Fibroblast of skin of abdomen (primary cell): ENCODE measurements at places on chromosomes 16 and 17.

- no peak for DNase-seq
Observed at GRCh38 chr16:2475413-2476344, 752 bp downstream of the TBC1D24 start.

DNA sequence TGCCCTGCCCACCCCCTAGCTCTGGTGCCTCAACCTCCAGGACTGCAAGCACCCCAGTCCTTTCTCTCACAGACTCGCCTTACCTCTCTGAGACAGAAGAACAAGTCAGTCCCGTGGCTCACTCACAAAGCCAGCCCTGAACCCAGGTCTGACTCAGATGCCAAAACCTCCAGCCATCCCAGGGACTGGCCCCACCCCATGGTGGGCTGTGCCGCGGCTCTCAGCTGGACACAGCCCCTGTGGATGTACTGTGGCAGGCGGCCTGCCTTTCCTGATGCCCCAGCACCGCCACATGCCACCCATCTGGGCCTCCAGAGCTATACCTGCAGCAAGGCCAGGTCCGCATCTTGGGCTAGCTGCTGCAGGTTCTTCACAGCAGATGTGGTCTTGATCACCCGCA, 19.8 kb downstream of the MPG start:
- no peak for DNase-seq

DNA sequence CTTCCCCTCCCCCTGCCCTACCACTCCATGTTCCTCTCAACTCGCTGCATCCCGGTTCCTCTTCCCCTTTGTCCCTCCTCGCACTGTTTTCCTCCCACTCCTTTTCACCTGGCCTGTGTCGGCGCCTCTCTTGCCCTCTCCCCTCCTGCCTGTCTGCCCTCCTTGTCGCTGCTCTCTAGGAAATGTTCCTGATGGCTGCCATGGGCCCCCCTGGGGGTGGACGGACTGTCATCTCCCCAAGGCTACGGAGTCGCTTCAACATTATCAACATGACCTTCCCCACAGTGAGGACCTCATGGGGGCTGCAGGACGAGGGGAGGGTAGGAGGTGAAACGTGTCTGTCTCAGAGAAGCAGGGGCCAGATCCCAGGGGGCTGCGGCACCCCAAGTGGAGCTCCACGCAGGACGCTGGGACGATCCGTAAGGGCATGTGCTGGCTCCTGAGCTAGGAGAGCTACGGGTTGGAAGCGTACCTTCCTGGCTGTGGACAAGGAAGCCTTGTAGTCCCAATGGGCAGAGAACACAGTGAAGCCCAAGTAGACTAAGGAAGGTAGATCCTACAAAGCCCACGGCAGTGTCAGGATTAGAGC, 39.8 kb upstream of the KDM6B start:
- DNase-seq, result no peak

DNA sequence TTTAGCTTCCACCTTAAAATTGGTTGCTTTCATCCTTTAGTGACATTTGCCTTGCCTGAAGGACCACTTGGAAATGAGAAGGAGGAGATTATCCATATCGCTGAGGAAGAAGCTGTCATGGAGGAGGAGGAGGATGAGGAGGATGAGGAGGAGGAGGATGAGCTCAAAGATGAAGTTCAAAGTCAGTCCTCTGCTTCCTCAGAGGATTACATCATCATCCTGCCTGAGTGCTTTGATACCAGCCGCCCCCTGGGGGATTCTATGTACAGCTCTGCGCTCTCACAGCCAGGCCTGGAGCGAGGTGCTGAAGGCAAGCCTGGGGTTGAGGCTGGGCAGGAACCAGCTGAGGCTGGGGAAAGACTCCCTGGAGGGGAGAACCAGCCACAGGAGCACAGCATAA, 11.5 kb upstream of the TMEM106A start:
- DNase-seq, result no peak

GRCh38 chr17:56690441-56691291, 97.2 kb downstream of the NOG start:
- DNase-seq, result no peak

- no peak for DNase-seq
Observed at GRCh38 chr17:50649042-50649908, 14.6 kb downstream of the ABCC3 start.

GRCh38 chr16:54336631-54337204, 50.1 kb upstream of the IRX3 start:
- no peak for DNase-seq

- DNase-seq, result no peak
Observed at GRCh38 chr16:54584121-54584520, 297.5 kb upstream of the IRX3 start.

- no peak for DNase-seq
Observed at GRCh38 chr16:9610727-9611126, 519.3 kb downstream of the HAPSTR1 start.

DNA sequence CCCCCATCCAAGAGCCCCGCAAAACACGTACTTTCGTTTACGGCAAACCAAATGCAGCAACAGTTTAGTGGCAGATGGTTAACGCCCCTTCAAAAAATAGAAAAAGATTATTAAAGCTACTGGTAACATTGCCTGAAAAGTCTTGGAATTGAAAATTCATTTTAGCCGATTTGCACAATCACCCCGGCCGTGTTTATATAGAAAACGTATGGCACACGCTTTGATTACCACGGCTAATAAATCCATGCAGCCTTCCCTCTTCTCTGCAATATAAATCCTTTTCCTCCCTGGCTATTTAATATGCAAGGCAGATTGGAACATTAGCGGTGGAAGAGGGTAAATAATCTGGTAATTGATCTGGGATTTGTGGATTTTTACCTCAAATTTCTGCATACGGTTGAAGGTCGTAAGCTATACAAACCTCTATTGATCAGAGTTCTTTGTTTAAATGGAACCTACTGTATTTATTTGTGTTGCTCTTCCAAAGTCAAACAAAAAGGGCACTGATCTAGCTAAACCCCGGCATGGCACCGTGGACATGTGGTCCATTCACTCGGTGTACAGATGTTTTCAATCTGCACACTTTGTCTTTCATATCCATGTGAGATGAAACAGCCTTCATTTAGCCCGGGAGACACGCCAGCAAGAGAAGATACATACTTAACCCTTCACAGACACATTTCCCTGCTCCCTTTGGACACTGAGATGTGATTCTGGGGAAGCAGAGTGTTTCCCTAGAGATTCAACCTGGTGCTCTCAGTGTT, 238.1 kb upstream of the MAF start:
- peak; percentile 68 for DNase-seq

- DNase-seq, result peak; percentile 95
Observed at GRCh38 chr16:65336160-65336559, 214.3 kb upstream of the CDH11 start.

DNA sequence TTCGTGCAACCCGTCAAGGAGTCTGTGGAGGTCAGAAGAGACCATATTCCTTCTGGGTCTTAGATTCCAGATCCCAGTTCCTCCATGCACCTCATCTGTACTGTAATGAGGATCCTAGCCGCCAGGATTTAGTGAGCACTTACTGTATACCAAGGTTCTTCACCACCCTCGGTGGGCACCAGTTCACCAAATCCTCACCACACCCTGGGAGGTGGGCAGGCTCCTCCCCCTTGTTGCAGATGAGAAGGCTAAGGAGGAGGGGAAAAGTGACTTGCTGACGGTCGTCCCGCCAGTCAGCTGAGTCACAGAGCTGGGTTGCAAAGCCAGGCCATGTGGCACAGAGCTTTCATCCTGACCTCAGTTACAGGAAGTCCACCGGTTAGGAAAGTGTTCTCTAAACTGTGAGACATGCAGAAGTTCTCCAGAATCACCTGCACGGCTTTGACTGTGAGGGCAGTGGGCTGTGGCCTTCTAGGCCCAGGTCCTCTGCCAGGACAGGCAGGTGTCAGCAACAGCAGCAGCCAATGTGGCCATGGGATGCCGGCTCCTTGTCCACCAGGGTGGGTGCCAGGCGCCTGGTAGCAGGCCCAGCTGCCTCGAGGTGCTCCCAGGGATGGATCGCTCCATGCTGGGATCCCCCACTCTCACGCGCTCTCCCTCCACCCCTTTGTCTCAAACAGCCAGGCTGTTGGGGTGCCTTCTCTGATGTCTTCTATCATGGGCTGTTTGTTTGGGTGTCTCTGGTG, 240.3 kb upstream of the GSE1 start:
- peak; percentile 68 for DNase-seq

DNA sequence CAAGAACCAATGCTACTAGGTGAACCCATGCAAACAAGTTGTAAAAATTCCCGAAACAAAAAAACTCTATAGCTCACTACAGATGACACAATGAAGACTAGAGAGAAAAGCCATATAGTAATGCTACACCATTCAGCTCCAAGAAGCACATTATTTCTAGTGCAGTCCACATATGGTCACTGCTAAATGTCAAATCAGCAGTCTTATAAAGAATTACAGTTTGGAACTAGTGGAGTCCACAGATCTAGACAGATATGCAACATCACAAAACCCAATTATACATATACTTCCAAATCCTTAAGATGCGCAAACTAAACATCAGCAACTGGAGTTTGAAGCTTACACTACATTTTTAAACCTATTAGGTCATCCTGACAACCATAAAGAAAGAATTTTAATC, 33.5 kb downstream of the GPATCH8 start:
- DNase-seq, result peak; percentile 6

DNA sequence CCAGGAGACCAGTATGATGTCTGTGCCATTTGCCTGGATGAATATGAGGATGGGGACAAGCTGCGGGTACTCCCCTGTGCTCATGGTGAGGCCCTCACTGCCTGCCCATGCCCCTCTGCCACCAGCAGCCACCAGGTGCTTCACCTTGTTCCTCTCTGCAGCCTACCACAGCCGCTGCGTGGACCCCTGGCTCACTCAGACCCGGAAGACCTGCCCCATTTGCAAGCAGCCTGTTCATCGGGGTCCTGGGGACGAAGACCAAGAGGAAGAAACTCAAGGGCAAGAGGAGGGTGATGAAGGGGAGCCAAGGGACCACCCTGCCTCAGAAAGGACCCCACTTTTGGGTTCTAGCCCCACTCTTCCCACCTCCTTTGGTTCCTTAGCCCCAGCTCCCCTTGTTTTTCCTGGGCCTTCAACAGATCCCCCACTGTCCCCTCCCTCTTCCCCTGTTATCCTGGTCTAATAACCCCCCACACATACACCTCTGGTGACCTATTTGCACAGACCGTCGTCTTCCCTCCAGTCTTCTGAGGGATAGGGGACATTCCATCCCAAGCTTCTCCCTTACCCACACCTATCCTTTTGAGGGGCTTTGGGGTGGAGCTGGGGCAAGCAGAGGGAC, 3.7 kb downstream of the PFN1 start:
- no peak for DNase-seq

DNA sequence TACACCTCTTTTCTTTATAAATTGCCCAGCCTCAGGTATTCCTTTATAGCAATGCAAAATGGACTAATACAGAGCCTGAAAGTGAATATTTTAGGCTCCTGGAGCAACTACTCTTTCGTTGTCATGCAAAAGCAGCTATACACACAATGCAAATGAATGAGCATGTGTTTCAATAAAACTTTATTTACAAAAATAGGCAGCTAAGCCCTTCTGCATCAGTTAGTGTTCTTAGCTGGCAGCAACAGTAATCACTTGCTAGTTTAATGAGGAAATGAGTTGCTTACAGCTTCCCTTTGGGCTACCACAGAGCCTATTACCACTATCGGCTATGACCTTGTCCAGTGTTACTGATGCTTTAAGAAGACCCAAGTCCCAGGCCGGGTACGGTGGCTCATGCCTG, 402.9 kb downstream of the XYLT1 start:
- no peak for DNase-seq

- no peak for DNase-seq
Observed at GRCh38 chr17:11916091-11916490, 81.2 kb downstream of the ZNF18 start.

GRCh38 chr17:67562005-67562404, 155.7 kb upstream of the NOL11 start:
- DNase-seq, result peak; percentile 14

DNA sequence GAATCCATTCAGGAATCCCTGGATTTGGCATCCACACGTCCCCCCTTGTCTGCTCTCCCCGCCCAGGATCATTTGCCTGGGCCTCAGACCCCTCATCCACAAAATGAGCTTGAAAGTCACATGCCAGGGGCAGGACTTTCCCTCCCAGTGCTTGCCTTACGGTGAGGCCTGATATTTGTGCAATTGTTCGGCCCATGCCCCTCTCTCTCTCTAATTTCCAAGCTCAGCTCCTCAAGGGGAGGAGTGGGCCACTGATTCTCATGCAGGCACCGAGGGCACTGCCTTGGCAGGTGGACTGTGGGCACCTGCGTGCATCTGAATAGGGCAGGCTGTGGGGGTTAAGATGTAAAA, 267.2 kb upstream of the FOXF1 start:
- DNase-seq, result no peak

DNA sequence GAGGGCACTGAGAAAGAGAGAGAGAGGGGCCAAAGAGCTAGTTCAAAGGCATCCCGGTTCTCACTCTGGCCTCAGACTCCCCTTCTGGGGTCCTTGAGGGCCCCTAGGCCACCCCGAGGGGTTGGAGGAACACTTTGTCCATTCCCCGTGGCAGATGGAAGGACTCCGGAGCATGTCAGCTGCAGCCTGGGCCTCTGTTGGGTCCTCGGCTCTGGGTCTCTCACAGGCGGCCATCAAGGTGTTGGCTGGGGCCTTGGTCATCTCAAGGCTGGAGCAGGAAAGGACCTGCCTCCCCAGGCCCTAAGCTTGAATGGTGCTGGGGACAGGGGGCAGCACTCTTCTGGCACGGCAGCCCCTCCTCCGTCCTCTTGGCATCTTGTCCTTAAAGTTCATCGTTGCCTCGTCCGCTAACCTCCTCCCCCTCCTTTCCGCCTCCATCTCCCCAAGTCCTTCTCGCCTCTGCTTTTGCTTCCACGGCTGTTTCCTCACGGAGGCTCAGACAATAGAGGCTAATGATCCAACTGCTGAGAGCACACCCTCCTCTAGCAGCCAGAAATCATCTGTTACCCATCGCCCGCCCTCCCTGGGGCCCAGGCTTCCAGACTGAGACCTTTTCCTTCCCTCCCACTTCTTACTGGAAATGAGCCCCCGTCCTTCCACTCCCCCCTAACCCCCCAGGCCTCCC, 23.3 kb downstream of the CCR7 start:
- peak; percentile 59 for DNase-seq

DNA sequence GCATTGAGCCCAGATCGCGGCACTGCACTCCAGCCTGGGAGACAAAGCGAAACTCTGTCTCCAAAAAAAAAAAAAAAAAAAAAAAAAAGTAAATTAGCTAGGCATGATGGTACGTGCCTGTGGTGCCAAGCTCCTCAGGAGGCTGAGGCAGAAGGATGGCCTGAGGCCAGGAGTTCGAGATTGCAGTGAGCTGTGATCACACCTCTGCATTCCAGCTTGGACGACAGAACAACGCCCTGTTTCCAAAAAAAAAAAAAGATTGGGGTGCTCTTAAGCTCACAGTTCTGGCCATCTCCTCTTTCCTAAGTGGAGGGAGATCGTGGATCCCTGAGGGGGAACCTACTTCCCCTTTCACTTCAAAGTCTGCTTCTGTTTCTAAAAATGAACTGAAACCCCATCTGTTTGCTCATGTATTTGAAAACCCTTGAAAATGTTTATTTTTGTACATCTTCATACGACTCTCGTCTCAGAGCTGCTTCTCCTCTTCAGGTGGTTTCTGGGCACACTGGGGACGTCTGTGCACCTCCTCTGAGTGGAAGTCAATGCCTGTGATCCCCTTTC, 138.8 kb downstream of the PRKCA start:
- DNase-seq, result no peak

GRCh38 chr17:48215583-48216139, 108.1 kb downstream of the SNX11 start:
- peak; percentile 48 for DNase-seq
